IMR-90 (cell line): ENCODE measurements at places on chromosomes 16 and 17. TPM values are rescaled to one million over a fixed set of nuclear protein-coding genes. Genes with fewer than 3 reads are reported as not detected.

Gene HSD17B1
- 0.56 and 0.72 TPM in 2 replicates for total RNA-seq

Gene GPR179
- not detected in 2 replicates for total RNA-seq

Gene SNAI3
- total RNA-seq, result not detected in 2 replicates

Gene PRSS8
- not detected in 2 replicates for total RNA-seq

- peak; percentile 79 for DNase-seq
These were observed 12.2 kb upstream of the ZNF594 start for GRCh38 chr17:5203908-5204294.

Gene FMNL1
- 0.36 and 0.56 TPM in 2 replicates for total RNA-seq

GRCh38 chr17:44736551-44737240 is 22.1 kb upstream of the ADAM11 start:
- DNase-seq, result no peak

DNA sequence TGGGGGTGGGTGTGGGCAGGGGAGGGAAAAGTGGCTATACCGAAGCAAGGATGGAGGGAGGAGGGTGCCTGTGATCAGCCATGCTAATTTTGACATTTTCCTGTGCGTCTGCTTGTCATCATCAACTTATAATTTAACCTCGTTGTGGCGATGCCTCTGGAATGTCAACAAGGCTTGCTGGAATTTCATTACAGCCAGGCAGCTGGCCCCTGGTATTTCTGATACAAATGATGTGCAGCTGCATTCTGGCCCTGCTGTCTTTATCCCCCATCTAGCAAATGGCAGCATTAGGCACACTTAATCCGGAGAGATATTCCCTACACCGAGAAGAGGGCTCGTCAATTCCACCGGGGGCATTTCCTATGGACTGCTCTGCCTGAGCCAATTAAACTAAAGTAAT is 278.3 kb upstream of the CCL2 start:
- no peak for DNase-seq

Gene LRRC36
- 0.18 TPM in 1 of 2 replicates, not detected in the other for total RNA-seq

GRCh38 chr16:68823401-68824135 is 19.8 kb upstream of the TANGO6 start:
- DNase-seq, result peak; percentile 89

DNA sequence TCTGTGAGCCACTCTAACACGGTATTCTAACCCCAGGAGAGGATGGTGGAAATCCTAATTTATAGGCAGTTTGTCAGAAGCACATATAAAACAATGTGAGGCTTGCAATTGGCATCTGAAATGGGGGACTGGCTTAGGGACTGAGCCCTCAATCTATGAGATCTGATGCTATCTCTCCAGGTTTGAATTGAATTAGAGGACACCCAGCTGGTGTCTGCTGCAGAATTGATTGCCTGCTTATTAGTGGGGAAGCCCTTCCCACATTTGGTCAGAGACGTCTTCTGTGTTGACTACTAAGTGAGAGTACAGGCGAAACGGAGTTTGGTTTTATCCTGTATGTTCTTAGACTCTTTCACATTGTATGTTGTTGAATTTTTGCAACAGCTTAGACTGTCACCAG is 13.6 kb upstream of the TMIGD1 start:
- DNase-seq, result no peak

DNA sequence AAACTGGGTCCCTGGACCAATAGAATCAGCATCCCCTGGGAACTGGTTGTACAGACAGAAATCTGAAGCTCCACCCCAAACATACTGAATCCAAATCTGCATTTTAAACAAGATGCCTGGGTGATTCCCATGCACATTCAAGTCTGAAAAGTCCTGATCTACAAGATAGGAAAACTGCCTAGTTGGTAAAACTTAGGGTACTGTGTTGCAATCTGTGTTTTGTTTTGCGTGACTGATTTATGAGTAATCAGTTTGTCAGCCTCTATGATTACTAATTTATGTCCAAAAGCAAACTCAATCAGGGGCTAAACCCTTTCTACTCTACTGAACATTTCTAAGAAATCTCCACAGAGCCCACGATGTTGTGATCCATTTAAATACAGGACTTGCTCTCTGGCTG is 103.8 kb downstream of the YPEL2 start:
- DNase-seq, result peak; percentile 70

- DNase-seq, result peak; percentile 96
These were observed 72.0 kb upstream of the KSR1 start for GRCh38 chr17:27384261-27384701.

DNA sequence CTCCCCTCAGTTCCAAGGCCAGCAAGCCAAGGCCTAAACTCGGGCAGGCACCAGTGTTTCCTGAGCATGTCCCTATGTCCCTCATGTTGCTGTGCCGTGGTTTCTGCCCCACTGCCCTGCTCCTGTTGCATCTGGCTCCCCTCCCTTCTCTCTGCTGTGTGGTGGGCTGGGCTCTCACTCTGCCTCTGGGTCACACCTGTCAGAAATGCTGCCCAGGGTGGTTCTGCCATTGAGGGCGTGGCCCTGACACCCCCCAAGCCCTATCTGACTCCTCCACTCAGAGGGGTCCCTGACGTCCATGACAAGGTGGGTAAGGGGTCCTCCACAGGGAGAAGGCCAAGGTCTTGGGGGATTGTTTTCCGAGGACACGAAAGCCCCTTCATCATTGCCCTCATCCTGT is 9.2 kb upstream of the ITGA3 start:
- no peak for DNase-seq

GRCh38 chr16:79723583-79724168 is 123.1 kb upstream of the MAF start:
- no peak for DNase-seq

Gene NPB
- under 0.01 TPM in 1 of 2 replicates, not detected in the other for total RNA-seq

DNA sequence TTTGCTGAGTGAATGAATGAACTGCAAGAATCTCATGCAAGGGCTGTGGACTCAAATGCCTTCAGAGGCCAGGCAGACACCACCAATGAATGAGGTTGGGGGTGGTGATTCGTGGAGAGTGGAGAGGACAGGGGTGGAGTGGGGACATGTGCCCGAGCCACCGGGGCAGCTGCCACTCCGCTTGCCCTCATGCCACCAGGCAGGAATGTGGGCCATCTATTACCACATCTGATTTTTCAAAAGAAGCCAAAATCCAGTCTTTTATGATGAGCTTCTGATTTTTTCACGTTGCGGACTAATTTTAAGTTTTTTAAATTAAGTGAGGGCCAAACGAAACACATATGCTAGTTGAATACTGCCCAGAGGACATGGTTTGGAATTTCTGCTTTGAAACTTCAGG is 67.1 kb upstream of the SMURF2 start:
- DNase-seq, result no peak

Gene NOS2
- total RNA-seq, result under 0.01 TPM in 1 of 2 replicates, not detected in the other

DNA sequence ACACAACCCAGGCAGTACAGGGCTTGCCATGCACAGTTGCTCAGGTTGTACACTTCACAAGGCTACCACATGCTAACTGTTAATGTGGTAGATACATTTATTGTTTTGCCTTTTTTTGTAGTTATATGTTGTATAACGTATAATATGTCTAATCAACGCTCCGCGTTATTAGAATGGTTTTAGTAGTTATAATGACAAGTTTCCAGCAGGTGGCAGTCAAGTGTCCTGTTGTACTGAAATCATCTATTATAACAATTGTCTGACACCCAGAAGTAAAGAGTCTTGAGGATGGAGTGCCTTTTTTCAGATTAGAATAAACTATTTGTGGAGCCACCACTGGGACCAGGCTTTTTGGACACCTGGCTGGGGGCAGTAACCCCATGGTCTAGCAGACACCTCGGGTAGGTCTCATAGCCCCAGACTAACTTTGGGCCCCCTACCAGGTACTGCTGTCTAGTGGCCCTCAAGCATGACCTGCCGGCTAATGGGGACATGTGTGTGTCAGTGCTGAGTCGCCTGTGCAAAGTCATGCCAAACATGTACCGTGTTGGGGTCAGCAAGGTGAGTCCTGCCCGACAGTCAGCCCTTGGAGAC is 32.8 kb downstream of the MYO15A start:
- peak; percentile 55 for DNase-seq

GRCh38 chr17:41215681-41216080 is 10.8 kb upstream of the KRTAP9-2 start:
- DNase-seq, result no peak

GRCh38 chr17:1328437-1328836 is 49.0 kb downstream of the TRARG1 start:
- DNase-seq, result no peak
